Cortex of kidney (tissue), 1 donor: ENCODE measurements at places on chromosomes 4 and X.

GRCh38 chr4:13182133-13182532 lies 302.0 kb downstream of the RAB28 start:
- DNase-seq: no peak

DNA sequence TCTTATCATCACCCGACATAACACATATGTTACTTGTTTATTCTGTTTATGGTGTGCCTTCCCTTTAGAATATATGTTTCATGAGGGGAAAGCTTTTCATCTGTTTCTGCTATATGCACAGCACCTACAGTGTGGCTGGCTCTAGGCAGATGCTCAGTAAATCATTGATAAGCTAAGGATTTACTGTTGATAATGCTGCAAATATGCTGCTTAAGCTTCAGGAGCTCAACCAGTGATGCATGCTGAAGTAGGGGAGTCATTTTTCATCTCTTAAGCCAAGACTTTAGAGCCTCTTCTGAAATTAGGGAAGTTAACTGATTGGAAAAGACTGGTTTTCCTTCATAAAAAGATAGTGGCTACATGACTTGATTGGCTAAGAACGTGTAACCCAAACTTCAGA lies 16.4 kb downstream of the FAT4 start:
- DNase-seq: no peak

GRCh38 chr4:56803471-56803870 lies 18.0 kb downstream of the SPINK2 start:
- no peak for DNase-seq

- DNase-seq: no peak
These were observed 21.2 kb upstream of the IRAK1 start for GRCh38 chrX:154040863-154041262.

- DNase-seq: no peak
These were observed 168.3 kb upstream of the FAT1 start for GRCh38 chr4:186891859-186892486.

GRCh38 chr4:82524570-82525152 lies 37.1 kb downstream of the TMEM150C start:
- no peak for DNase-seq

GRCh38 chr4:74751856-74752255 lies 42.5 kb downstream of the BTC start:
- DNase-seq: no peak

DNA sequence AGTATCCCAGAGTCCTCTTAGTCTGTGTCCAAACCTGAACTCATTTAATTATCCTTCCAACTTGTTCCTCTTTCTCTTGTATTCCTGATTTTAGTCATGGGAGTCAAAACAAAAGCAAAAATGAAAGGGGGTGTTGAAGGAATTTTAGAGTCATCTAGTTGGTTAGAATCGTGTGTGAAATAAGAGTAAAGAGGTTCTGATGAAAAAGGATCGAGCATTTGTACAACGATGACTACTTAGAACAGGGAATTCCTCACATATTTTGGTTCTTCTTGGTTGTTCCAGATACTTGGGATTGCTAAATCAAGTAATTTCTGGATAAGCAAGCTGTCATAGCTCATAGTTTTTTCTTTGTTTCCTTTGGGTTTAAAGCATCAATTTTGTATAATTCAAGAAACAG lies 194.4 kb downstream of the BCOR start:
- no peak for DNase-seq

GRCh38 chr4:147487616-147488015 lies 6.7 kb downstream of the EDNRA start:
- no peak for DNase-seq

DNA sequence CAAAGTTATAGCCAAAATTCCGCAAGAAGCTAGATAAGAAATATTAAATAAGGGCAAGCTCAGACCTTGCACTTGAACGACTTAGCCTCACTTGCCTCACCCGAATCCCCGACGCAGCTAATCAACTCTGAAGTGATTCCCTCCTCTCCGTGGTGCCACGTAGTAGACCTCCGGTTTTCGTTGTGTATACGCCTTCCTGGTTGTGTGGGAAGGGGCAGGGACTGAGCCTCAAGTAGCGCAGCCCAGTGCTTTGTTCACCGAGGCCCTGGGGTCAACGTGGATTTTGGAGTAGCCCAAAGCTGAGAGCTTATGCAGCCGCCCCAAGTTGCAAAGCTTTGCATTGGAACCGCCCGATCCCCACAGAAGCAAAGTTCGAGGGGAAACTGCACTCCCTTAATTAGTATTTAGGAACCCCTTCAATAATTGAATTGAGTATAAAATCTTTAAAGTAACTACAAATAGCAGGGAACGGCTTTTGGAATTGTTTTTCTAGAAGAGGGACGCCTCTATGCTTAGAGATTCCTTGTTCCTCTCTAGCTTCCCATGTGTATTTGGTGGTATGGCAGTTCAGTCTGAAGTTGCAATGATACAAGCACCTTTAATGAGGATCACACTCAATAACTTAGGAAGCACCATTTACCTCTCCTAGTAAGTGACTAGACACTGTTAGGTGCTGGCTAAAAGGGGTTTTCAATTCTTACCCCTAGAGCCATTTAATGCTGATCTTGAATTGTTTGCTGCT lies 55.7 kb downstream of the LINC00632 start:
- no peak for DNase-seq

GRCh38 chr4:79621061-79621460 lies 213.0 kb upstream of the GK2 start:
- no peak for DNase-seq

DNA sequence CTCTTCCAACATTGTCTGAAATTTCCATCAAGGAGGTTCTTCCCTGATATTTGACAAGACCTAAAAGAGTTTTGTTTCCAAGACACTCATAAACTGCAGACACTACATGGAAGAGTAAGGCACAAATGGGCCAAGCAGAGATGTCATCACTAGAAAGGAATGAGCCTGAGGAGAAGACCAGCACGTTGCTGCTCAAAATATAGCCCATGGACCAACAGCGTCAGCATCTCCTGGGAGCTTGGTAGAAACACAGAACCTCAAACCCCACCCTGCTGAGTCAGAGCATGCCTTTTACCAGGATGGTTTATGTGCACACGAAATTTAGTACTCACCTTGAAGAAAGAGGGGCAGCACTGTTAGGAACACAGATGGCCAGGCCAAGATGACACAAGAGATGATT lies 128.7 kb upstream of the MID1 start:
- DNase-seq: no peak

DNA sequence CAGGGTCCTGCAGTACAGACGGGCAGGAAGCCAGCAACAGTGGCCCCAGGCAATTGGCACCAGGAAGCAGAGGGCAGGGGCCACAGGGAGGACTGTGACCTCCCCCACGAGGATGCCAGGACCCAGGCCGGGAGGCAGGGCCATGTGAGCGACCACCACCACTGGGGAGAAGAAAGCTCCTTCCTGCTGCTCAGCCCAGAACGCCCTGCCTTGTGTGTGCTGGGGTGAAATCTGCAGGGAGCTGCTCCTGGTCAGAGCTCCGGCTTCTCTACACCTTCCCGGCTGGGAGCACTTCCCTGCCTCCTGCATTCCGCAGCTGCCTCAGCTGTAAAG lies 100.4 kb downstream of the HMX1 start:
- DNase-seq: no peak

DNA sequence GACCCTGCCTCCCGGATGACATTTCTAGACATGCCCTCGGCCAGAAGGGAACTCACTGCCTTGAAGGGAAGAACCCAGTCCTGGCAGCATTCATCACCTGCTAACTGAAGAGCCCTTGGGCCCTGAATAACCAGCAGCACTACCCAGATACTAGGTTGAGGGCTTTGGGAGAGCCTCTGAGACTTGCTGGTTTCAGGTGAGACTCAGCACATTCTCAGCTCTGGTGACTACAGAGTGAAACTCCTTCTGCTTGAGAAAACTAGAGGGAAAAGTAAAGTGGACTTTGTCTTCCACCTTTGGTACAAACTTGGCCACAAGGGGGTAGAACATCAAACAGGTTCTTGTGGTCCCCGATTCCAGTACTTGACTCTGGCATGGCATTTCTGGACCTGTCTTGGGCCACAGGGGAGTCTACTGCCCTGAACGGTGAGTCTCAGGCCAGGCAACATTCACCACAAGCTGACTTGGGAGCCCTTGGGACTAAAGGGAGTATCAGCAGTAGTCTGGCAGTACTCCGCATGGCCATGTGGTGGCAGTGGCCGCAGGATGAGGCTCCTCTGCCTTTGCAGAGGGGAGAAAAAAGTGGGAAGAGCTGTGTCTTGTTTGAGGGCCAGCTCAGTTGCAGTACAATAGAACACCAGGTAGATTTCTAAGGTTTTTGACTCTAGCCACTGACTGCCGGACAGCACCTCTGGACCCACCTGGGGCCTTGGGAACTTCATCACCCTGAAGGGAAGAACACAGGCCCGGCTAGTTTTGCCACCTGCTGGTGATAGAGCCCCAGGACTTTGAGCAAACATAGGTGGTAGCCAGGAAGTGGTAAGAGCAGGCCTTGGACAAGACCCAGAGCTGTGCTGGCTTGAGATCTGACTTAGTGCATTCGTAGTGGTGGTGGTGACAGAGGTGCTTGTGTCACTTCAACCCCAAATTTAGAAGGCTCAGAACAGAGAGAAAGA lies 414.8 kb downstream of the OPHN1 start:
- no peak for DNase-seq

DNA sequence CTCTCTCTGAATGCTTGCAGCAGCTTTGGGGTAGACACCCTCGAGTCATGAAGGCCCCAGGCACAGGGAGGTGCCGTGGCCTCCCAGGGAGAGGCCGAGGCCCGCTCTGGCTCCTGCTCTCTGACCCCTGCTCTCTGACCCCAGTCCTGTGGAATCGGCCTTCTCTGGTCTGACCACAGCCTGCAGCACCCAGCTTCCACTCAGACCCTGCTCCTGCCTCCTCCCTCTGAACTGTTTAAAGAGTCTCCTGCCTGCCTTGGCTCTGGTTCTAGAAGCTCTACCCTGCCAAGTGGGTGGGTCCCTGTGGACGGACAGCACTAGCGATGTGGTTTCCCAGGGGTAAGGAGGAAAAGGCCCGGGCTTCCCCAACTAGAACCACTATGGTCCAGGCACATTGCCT lies 78.2 kb upstream of the TMEM150C start:
- no peak for DNase-seq

GRCh38 chr4:99219072-99219471 lies at the start of gene ADH6:
ADH6 (minus strand) TSS chr4:99219246; CDS start chr4:99219152, 94 bp downstream.
- no peak for DNase-seq
